ENCODE measurements at places on chromosomes 6 and 20.

DNA sequence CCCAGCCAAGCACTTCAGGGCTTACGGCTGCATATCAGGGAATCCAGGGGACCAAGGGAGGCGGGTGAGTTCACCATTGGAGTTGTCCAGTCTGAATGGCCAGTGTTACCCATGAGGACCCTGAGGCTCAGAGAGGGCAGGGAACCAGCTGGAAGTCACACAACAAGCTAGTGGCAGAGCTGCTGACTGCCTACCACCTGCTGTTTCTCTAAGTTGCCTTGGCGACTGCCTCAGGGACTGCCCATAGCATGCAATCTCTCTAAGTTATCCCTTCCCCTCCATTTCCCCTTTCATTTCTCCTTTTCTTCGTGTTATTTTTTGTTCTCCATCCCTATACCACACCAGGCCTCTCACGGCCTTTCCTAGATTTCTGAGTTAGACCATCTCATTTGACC lies 71.8 kb upstream of the SIRPA start:
- no peak for DNase-seq

- no peak for DNase-seq
Observed at GRCh38 chr6:31681135-31681671, 336 bp upstream of the LY6G5C start.

GRCh38 chr6:15623276-15624116 lies 39.3 kb downstream of the DTNBP1 start:
- no peak for DNase-seq

DNA sequence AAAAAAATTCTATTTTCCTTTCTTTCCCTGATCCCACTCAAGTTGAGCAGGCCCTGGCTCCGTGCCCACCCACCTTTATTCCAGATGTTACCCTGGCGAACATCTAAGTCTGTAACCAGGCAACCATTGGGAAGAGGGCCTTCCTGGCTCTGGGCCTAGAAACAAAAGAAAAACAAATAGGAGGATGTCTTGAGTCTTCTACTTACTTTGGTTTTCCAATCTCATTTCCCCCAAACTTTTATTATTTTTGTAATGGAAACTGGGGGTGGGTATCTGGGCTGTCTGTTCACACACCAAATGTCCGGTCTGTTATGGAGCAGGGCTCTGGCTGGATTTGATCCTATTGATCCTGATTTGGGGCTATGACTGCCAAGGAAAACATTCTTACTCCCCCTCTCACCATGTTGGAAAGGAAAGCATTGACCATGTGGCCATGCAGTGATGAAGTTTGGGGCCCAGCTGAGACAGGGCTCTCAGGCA lies 744.1 kb downstream of the DHX35 start:
- DNase-seq, result no peak

All from HS-27A (cell line).